ENCODE measurements at places on chromosomes 4 and X.

DNA sequence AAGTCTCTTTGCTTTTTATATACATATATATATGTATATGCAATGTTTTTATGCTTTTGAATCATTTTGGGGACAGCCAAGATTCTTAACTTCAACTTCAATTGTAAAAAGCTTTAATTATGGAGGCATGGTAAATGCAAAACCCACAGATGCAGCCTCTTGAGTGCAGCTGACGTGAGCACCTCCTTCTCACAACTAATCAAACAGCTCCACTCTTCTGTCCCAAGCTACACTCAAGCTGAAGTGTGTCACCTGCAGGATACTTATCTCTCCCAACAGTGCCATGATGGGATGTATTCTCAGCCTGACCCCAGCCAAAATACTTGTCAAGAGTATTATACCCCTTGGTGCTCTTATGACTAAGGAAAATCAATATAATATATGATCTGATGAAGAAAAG lies 60.7 kb upstream of the BLTP1 start:
- no peak for DNase-seq

DNA sequence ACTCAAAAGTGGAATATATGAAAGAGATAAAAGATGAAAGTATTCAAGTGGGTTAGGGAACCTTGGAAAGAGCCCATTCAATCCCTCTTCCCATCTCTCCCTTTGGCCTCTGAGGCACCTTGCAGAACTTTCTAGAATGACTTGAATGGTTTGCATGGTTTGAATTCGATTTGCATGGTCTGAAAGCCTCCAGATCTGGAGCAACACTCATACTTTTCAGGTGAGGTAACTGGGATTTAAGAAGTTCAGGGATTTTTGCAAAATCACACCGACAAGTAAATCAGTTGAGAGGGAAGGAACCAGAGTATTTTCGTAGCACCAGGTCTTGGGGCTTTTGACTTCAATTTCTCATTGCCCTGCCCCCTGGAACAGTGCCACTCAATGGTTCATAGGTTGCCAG lies 476.0 kb upstream of the FTHL17 start:
- DNase-seq = no peak

DNA sequence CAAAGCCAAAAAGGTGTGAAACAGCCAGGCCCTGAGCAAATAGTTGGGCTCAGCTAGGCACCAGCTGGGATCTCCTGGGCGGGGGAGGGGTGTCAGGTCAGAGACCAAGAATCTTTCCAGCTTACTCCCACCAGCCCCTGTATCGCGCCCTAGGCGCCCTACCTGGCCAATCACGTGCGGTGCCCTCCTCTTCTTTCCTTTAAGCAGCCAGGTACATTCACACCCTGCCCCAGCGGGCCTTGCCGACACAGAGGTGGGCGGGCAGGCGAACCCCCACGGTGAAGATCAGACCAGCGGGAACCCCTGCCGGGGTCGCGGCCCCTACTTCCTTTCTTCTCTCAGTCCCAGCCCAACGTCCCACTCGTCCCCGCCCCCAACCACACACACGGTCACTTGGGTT lies 9.1 kb downstream of the ARHGAP36 start:
- no peak for DNase-seq

DNA sequence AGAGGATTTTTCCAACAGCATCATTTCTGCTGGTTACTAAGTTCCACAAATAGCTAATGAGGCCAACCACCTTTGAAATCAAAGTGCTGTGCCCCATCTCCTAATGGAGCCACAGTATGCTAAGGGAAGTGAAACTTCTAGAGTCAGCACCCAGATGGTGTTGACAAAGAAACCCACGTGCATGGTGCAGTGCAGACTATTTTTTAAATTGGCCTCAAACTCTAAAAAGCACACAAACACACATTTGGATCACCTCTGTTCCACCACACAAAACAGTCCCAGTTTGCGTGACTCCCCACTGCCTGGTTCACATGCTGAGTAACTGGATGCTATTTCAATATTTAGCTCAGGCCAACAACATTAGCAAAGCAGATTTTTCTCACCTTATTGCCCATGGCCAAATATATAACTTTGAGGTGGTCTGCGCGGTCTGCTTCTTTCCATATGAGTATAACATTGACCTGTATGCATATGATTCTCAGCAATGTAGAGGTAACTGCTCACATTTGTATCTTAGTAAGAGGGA lies 69.9 kb downstream of the AMELX start:
- no peak for DNase-seq

- DNase-seq = no peak
These were observed 121.5 kb upstream of the CPEB2 start for GRCh38 chr4:14880805-14881204.

DNA sequence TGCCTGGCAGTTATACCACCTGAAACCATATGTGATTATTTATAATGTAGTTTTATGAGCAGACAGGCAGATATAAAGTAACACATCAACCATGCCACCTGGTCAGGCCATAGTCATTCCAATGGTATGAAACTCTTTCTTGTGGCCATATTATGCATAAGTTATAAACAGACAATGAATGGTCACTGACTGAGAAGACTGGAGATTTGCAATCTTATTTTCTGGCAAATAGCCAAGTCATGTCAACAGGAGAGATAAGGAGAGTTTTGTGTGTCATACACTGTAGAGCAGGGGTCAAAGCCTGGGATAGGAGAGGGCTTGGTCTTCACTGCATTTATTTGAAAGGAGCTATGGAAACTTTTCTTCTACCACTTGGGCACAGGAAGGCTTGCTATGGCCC lies 29.5 kb downstream of the SORBS2 start:
- DNase-seq = no peak

DNA sequence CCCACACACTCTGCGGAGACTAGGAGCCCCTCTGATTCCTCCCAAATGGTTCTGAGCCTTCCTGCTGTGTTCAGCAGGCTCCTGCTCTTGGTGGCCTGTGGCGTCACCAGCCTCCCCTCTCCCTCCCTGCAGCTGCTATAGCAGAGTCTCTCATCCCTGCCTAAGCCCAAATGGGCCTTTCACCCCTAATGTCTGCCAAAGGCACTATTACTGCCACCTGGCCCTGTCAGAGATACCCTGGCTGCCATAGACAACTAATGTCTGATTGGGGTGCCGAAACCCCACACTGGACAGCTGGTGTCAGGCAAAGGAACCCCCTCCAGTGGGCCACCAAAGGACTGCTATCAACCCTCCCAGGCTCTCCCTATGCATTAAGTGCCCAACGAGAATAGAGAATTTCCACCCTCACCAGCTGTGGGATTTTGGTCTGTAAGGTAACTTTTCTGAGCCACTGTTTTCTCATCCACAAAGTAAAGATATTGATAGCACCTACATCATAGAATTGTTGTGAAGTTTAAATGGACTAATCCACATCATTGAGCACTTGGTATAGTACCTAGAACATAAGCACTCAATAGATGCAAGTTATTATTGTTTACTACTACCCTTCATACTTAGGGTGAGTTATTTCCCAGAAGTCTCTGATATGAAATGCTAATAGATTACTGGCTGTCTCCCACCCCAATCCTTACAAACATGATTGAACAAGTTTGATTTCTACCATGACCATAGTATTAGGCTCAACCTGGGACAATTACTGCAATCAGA lies 421.3 kb downstream of the MID1IP1 start:
- DNase-seq = no peak

DNA sequence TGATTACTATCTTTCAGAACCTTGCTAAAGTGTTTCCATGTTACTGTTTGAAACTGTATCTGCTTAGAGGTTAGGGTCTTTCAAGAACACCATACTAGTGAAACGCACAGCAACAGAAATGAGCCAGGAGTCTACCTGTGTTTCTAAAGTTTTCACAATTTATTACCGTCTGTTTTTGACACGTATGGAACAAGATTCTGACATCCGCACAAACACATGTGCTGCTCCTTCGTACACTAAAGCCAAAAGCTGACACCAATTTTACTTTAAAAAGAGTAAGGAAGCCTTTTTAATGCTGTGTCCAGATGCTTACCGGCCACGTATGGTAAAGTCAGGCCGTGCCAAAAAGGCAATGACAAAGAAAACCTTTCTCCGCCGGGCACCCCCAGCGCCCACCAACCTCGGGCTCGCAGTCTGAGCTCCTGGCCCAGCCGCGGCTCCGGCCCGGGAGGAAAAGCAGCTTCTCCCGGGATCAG lies 532 bp downstream of the RPS4X start:
- no peak for DNase-seq

- DNase-seq = no peak
These were observed 37.6 kb downstream of the C4orf50 start for GRCh38 chr4:5980436-5981155.

DNA sequence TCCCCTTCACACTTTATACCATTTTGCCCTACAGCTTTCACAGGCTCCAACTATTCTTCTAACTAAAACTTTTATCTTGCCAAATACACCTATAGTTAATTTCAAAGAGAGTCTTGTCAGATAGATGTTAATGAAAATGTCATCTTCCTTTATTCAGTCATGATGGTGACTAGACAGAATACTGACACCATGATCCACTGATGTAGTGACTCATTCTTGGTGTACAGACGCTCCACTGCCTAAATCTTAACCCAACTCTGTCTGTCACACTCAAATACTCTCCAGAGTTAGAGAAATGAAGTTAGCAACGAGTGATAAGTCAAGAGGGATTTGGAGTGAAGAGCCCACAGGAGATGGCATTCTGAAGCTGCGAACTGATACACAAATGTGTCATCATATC lies 32.1 kb upstream of the HDAC8 start:
- no peak for DNase-seq

DNA sequence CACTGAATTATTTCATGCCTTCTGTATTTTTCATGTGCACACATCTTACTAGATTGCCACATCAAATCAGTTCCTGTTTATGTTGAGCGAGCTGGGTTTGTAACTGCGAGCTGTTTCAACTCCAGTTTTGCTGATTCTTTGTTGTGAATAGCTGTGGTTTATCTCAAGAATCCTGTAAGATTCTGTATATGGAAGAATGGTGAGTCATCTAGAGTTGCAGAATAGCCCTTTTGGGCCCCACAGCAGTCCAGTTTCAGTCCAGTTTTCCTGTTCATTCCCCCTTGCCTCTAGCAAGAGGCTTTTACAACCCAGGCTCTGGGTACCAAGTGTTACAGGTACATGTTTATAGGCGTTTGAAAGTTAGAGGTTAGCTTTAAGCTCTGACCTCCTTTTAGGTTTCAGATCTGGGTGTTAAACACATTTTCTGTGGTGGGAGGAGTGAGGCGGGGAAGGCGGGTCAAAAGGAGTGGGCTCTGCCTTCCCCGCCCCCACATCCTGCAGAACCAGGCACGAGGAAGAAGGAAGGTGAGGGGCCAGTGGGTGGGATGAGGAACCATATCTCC lies 32.7 kb downstream of the TBC1D14 start:
- no peak for DNase-seq

- no peak for DNase-seq
These were observed 171.6 kb downstream of the PCDH10 start for GRCh38 chr4:133320576-133321170.

- DNase-seq = no peak
These were observed 530.3 kb downstream of the EPHA5 start for GRCh38 chr4:65139998-65140397.

- DNase-seq = no peak
These were observed 23.1 kb downstream of the DACH2 start for GRCh38 chrX:86171366-86171765.

DNA sequence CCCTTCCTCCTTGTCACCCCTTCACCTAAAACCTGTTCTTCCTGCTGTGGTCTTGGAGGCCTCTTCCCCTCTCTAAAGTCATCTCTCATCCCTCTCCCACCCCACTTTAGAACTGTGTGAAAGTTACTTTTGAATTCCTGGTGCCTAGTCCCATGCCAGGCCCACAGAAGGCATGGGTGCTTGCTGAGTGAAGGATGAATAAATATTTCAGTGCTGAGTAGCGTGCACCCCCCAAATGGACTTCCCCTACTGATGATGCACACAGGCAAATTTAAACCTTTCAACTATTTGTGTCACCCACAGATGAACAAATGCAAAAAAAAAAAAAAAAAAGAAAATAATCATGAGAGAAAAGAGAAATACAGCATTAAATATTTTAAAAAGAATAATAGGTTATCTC lies 19.8 kb downstream of the PSMD10 start:
- no peak for DNase-seq

- DNase-seq = no peak
These were observed 317.2 kb downstream of the DHX15 start for GRCh38 chr4:24266951-24267722.

DNA sequence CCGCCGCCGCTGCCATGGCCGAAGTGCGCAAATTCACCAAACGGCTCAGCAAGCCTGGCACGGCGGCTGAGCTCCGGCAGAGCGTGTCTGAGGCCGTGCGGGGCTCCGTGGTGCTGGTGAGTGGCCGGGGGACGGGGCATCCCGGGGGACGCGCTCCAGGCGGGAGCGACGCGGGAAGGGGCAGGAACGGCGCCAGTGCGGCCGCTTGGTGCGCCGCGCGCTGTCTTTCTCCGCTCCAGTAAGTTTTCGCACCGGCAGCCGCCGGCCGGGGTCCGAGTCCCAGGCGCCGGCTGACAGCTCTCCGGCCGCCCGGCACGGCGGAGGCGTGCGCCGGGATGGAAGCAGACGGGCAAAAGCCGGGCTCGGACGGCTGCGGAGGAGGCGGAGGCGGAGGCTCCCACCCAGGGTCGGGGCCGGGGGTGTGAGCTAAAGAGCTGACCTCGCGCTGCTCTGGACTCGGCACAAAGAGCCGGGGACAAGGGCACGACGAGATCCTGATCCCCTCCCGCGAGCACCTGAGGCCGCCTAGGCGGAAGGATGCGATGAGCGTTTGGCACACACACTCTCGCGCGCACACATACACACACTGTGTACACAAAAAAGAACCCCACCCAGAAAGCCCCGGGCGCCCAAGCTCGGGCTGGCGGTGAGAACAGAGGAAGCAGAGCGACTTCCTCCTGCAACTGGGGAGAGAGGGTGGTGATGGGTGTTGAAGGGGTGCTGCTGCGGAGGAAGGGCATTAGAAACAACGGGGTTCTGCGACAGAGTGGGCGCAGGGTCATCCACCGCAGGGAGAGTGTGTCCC lies 545 bp downstream of the DOCK11 start:
- peak; percentile 37 for DNase-seq

- DNase-seq = no peak
These were observed 34.2 kb upstream of the FAT1 start for GRCh38 chr4:186757696-186758355.

DNA sequence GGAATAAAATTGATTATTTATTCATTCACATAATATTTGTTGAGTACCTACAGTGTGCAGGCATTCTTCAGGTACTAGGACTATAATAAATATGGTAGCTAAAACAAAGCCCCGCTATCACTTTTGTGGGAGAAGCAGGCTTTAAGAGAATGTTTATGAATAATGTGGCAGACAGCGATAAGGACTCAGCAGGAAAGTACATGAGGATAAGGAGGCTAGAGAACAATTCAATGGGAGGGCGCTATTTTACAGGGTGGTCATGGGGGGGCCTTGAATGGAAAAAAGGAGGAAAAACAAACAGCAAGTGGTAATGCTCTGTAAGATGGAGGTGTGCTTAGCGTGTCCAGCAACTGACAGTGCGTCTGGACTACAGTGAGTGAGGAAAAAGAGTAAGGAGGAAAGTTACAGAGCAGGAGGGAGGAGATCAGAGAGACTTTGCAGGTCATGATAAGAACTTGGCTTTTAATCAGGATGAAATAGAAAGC lies 264.2 kb upstream of the ETNPPL start:
- no peak for DNase-seq

- DNase-seq = no peak
These were observed 8.0 kb downstream of the ARHGEF38 start for GRCh38 chr4:105560421-105560848.

All from stimulated activated CD4-positive, alpha-beta T cell treated with anti-CD3 and anti-CD28 coated beads, Interleukin-1b, Interleukin-23, amount 100 ng/mL, for 1 hour (primary cell).